ENCODE measurements at places on chromosomes 11 and 22. TPM values are rescaled to one million over a fixed set of nuclear protein-coding genes. Genes with fewer than 3 reads are reported as not detected.
A peak's percentile ranks its signal among the peaks of the same experiment; 100 is the strongest.

GRCh38 chr11:116953530-116954285, 116.3 kb upstream of the APOA1 start:
- H3K36me3 ChIP-seq: peaks cover 8% of the 10 kb centered on the region
- H3K4me1 ChIP-seq: no peaks in the 10 kb centered on the region
- DNase-seq: no peak

GRCh38 chr11:121445071-121445768, 6.9 kb upstream of the SORL1 start:
- peaks cover 16% of the 10 kb centered on the region for H3K27me3 ChIP-seq
- no peaks in the 10 kb centered on the region for H3K36me3 ChIP-seq
- no peaks in the 10 kb centered on the region for H3K4me1 ChIP-seq
- no peak for DNase-seq

ADORA2A gene
- 0.28 TPM for total RNA-seq

DNA sequence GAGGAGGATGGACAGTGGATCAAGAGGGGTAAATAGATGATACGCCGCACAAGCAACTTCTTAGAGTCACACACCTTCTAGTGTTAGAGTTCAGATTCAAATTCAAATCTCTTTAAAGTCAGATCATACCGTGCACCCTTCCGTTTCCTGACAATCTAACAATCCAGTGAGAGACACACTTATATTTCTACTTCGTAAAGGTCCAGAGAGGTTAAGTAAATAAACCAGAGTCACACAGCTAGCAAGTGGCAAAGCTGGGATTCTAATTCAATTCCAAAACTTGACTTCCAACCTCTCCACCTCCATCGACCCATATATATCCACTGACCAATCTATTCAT, 34.0 kb downstream of the MIAT start:
- no peaks in the 10 kb centered on the region for H3K27me3 ChIP-seq
- H3K4me1 ChIP-seq: no peaks in the 10 kb centered on the region
- H3K27ac ChIP-seq: no peak overlapping the region
- H3K36me3 ChIP-seq: no peaks in the 10 kb centered on the region
- DNase-seq: no peak
- no peak overlapping the region for H3K4me3 ChIP-seq

- peak within 1 kb of the TSS; percentile 78 for H3K4me3 ChIP-seq
- DNase-seq: peak; percentile 60
- peak within 1 kb of the TSS; percentile 64 for H3K27ac ChIP-seq
- H3K4me1 ChIP-seq: peaks cover 10% of the 10 kb centered on the region
- H3K27me3 ChIP-seq: peaks cover 4% of the 10 kb centered on the region
Measured at GRCh38 chr22:46267431-46268279, at the start of gene TTC38. TTC38 (plus strand) TSS chr22:46268008; CDS start chr22:46268040, 32 bp downstream.
